WERI-Rb-1 (cell line): ENCODE measurements at places on chromosomes 1 and 21.
A peak's percentile ranks its signal among the peaks of the same experiment; 100 is the strongest.

DNA sequence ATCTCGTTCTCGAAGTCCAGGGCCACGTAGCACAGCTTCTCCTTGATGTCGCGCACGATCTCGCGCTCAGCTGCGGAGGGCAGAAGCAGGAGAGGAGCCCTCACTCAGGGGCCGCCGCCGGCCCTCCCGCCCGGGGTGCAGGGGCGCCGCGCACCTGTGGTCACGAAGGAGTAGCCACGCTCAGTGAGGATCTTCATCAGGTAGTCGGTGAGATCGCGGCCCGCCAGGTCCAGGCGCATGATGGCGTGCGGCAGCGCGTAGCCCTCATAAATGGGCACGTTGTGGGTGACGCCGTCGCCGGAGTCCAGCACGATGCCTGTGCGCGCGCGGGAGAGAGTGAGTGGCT lies 1.8 kb downstream of the ACTA1 start:
- DNase-seq, result no peak

GRCh38 chr1:205450448-205450847 lies 5.4 kb downstream of the BLACAT1 start:
- DNase-seq, result no peak

- DNase-seq, result peak; percentile 69
Observed at GRCh38 chr1:244833734-244834542, 1.5 kb upstream of the COX20 start.

- DNase-seq, result peak; percentile 70
Observed at GRCh38 chr1:8154621-8155052, 128.5 kb upstream of the ERRFI1 start.

GRCh38 chr1:21638531-21639341 lies 30.4 kb downstream of the RAP1GAP start:
- no peak for DNase-seq

DNA sequence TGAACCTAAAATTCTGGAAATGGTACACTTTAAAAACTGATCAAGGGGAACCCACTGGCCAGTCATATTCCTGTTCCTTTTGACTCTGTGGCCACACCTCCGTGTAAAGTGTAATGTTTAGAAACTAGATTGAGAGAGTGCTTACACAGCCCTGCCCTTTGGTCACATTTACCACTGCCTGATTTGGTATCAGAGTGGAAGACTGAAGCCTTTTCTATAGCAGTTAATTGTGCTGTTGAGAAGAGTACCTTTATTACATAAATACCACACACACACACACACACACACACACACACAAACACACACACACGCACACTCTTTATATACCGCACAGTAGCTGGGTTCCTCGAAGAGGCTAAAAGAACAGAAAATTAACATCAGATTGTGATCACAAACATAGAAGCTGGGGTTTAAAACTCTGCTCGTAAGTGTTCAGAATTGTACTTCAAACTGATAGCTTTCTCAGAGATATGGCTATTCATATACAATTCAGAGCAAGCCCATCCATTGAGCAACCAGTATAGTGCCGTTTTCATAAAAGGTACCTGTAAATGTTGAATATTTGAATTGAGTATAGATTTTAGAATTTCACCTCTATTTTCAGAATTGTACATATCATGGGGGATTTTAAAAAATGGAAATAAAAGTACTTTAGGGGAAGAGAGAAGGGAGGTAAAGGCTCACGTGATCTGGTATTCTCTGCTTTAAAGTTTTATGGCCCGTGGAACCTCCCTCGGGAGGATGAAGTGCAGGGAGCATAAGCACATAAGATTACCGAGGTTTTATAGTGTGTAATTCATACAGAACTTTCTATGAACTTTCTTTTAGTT lies 37.5 kb downstream of the CAMTA1 start:
- DNase-seq, result no peak

DNA sequence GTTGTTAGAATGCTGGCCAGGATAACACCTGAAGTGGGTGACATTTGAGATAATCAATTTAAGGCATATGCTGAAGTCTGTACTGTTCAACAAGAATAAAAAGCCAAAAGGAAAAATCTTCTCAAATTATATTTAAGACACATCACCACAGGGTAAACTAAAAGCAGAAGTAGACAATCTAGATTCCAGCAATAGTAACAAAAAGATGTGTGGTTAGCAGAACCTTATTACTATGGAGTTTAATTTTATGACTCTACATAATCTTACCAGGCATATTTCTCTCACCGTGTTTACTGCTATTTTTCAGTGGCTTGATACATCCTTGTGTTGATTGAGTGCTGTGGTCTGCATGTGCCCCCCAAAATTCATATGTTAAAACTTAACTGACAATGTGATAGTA lies 300.4 kb upstream of the ZP4 start:
- DNase-seq, result no peak

DNA sequence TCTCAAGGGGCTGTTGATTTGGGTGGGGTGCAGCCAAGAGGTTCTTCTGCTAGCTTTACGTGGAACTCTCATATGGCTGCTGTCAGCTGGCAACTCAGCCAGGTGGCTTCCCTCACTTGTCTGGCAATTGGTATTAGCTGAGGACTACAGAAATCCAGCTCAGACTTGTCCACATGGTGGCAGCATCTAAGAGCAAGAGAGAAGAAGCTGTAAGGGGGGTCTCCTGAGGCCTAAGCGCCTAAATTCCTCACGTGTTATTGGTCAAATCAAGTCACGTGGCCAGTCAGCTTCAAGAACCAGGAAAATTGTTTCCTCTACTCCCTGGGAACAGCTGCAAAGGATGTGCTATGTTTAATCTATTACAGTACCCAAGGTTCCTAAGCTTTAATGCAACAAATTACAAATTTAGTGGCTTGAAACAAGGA lies 4.2 kb upstream of the DYRK3 start:
- DNase-seq, result peak; percentile 99

GRCh38 chr1:18007391-18008041 lies 100.1 kb upstream of the IGSF21 start:
- no peak for DNase-seq

GRCh38 chr1:173267453-173267945 lies 60.4 kb upstream of the TNFSF4 start:
- peak; percentile 46 for DNase-seq

- DNase-seq, result no peak
Observed at GRCh38 chr1:30738040-30738714, 14.8 kb upstream of the MATN1 start.

- no peak for DNase-seq
Observed at GRCh38 chr1:77010937-77011336, 143.7 kb downstream of the ST6GALNAC5 start.

- DNase-seq, result no peak
Observed at GRCh38 chr1:229268505-229268904, 2.4 kb upstream of the RAB4A start.

GRCh38 chr1:211581526-211581925 lies 2.6 kb upstream of the SLC30A1 start:
- DNase-seq, result no peak
